ENCODE measurements at places on chromosomes 5 and 9. TPM values are rescaled to one million over a fixed set of nuclear protein-coding genes. Genes with fewer than 3 reads are reported as not detected.
A peak's percentile ranks its signal among the peaks of the same experiment; 100 is the strongest.

DNA sequence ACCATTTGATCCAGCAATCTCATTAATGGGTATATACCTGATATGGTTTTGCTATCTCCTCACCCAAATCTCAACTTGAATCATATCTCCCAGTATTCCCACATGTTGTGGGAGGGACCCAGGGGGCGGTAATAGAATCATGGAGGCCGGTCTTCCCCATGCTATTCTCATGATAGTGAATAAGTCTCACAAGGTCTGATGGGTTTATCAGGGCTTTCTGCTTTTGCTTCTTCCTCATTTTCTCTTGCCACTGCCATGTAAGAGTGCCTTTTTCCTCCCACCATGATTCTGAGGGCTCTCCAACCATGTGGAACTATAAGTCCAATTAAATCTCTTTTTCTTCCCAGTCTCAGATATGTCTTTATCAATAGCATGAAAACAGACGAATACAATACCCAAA is 74.5 kb upstream of the APC start:
- DNase-seq, result no peak

GRCh38 chr5:96516631-96517071 is 83.6 kb upstream of the PCSK1 start:
- DNase-seq, result no peak

- DNase-seq, result no peak
Observed at GRCh38 chr5:179198825-179199224, 138.7 kb downstream of the ZNF354C start.

- no peak for DNase-seq
Observed at GRCh38 chr9:89768650-89769071, 163.8 kb downstream of the GADD45G start.

- no peak for DNase-seq
Observed at GRCh38 chr9:71647094-71647591, 121.2 kb downstream of the CEMIP2 start.

- DNase-seq, result no peak
Observed at GRCh38 chr9:126234681-126235335, 91.8 kb upstream of the MVB12B start.

DNA sequence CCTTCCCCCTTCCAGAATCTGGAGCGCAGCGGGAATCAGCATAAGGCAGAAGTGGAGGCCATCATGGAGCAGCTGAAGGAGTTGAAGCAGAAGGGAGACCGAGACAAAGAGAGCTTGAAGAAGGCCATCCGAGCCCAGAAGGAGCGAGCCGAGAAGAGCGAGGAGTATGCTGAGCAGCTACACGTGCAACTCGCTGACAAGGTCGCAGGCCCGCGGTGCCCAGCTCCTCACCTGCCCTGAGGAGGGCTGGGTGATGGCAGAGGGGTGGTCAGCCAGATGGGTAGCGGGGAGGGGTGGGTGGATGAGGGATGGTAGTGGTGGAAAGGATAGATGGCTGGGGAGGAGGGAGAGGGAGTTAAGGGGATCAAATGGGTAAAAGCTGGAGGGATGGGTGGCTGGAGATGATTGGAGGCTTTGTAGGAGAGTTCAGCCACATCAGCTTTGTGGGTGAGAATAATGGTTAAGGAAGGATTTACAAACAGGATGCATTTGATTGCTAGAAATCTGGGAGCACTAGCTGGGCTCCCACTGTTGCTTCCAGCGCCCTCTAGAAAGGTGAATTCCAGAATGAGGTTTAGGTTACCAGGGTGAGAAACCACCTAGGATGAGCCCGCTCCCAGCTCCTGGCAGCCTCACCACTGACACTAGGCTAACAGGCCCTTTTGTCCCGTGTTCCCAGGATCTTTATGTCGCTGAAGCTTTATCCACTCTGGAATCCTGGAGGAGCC is 19.7 kb upstream of the GLE1 start:
- DNase-seq, result no peak

- DNase-seq, result no peak
Observed at GRCh38 chr5:17143335-17143734, 74.1 kb upstream of the BASP1 start.

DNA sequence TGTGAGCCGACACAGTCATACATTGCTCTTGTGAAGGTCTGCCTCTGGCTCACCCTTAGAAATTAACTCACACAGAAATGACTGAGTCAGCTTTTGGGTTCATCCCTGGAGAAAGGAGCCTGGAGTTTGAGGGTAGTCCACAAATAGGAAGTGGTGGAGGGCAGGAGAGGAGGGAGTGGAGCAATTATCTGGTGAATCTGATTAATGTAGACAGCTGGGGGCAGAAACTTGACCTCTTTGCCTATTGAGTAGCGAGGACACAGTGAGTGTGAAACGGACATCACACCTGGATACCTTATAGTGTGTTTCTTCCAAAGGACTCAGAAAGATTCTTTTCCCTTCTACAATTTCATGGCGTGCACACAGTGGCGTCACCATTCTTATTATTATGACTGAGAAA is 48.5 kb upstream of the MSX2 start:
- no peak for DNase-seq

DNA sequence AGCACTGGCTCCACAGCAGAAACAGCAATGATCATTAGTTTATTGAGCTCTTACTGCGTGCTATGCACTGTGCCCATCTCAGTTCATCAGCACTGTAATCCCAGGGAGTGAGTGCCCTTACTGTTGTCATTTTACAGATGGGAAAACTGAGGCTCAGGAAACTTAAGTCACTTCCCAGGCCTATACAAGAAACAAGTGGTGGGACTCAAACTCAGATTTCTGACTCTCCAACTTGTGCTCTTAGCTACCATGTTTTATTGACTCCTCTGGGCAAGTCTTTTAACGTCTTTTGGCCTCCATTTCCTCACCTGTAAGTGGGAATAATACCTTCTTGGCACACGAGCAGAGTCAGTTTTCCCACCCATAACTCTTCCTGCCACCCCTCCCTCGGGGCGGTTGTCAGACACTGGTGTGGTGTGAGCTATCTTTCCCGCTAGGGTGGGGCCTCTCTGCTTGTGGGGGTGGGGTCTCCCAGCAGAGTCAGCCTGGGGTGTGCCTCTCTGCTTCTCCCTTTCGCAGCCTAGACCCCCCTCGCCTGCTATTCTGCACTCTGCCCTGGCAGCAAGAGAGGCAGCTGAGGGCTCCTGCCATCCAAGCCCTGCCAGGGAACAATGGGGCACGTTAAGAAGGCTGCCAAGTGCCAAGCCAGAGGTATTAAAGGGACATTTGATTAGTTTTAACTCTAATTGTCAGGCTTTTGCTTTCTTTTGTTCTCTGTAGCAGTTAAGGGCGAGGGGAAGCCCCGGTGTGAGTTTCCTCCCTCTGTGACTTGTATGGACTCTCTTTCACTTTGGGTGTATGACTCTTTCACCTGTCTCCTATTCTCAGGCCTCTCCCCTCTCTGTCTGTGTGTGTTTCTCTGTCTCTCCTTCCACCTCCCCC is 12.1 kb downstream of the GALNT10 start:
- DNase-seq, result no peak

DNA sequence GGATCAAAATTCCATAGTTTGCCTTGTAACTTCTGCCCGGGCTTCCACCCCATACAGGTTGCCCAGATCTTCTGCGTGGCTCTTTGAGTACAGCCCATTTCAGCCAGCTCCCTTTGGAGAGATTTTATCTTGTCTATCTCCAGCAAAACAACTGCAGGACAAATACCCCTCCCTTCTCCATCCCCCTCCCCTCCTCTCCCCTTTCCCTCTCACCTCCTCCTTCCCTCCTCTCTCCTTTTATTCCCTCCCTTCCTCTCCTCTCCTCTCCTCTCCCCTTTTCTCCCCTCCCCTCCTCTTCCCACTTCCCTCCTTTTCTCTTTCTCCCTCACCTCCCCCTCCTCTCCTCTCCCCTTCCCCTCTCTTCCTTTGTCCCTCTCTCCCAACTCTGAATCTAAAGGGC is 58.2 kb downstream of the COL15A1 start:
- DNase-seq, result peak; percentile 20

DNA sequence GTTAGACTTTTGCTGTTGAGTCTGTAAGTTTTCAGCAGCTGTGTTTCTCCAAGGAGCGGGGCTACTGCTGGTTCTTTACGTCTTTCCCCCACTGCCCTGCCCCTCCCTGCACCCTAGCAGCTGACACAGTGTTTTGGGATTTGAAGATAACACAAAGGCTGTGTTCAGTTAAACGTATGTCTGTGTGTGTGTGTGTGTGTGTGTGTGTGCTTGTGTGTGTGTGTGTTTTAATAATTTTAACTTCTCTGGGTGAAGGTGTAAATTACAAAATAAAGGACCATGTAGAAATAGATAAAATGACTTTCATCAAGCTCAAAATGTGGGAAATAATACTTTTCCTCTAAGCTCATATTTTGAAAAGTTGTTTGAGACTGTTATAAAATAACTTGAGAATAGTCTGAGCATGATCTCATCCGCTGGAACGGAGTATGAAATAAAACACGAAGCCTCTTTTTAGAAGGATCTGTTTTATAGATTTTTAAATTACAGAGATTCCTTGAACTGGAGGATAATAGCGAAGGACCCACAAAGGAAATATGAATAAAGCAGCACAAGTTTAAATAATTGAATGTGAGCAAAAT is 10.9 kb downstream of the ABL1 start:
- no peak for DNase-seq

GRCh38 chr5:174532455-174533453 is 191.6 kb upstream of the MSX2 start:
- peak; percentile 95 for DNase-seq

GRCh38 chr5:142527664-142528295 is 158.1 kb downstream of the FGF1 start:
- no peak for DNase-seq

- DNase-seq, result no peak
Observed at GRCh38 chr5:59887274-59887673, 6.3 kb downstream of the PDE4D start.

DNA sequence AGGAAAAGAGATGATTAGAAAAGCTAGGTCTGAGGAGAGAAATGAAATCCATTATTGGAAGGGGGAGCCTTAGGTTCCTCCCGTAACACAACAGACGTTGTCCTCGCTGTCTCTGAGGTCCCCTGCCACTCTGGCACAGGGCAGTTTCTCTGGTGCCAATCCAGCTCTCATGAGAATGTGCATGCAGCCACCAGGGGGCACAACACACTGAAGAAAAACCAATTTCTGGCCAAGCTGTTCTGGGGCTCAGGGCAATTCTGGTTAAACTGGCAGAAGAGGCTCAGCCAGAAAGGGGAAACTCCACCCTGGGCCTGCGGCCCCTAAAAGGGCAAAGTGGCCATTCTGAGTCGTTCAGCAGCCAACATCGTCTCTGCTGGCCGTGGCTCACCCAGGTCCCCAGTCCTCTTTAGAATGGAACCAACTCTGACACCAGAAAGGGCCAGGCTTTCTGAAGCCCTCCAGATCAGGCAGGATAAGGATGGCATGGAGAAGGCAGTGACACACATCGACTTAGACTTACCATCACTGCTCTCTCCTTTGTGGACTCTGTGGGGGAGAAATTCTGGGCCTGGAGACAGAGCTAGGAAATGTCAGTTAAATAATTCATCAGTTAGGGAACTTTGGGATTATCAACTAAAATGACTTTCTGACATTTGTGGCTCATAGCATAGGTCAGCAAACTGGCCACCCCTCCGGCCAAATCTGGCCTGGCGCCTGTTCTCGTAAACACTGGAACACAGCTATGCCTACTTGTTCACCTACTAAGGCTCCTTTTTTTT is 58.5 kb upstream of the GOLPH3 start:
- DNase-seq, result peak; percentile 72

GRCh38 chr5:160434022-160434531 is 12.4 kb downstream of the PTTG1 start:
- peak; percentile 61 for DNase-seq

GRCh38 chr5:91271999-91272398 is 111.1 kb downstream of the ARRDC3 start:
- DNase-seq, result no peak

GRCh38 chr9:77826621-77827020 is 178.5 kb upstream of the GNA14 start:
- no peak for DNase-seq

- no peak for DNase-seq
Observed at GRCh38 chr9:72827950-72828731, 124.7 kb downstream of the ALDH1A1 start.

Gene AGXT2
- not detected for total RNA-seq

Gene CFAP77
- total RNA-seq, result 0.72 TPM

Gene WDR38
- total RNA-seq, result not detected

Gene UAP1L1
- 5.6 TPM for total RNA-seq

Gene NME5
- total RNA-seq, result 0.66 TPM

Gene TLX3
- not detected for total RNA-seq

Gene SLC6A19
- total RNA-seq, result not detected

Gene EIF4E1B
- 1.3 TPM for total RNA-seq

Gene TAF1L
- total RNA-seq, result not detected

Gene CD72
- 3.3 TPM for total RNA-seq

Measured in H9 (cell line).